ENCODE measurements at places on chromosomes 5 and 9. TPM values are rescaled to one million over a fixed set of nuclear protein-coding genes. Genes with fewer than 3 reads are reported as not detected.

IFNB1 gene
- total RNA-seq = not detected

KCNT1 gene
- total RNA-seq = not detected

PFDN1 gene
- total RNA-seq = 72.2 TPM

SAXO1 gene
- 0.16 TPM for total RNA-seq

SLC6A7 gene
- 0.15 TPM for total RNA-seq

SLC24A2 gene
- total RNA-seq = not detected

ZNG1A gene
- total RNA-seq = 36.4 TPM

SLC36A3 gene
- total RNA-seq = not detected

OR1J2 gene
- not detected for total RNA-seq

DRD1 gene
- under 0.01 TPM for total RNA-seq

Measured in breast epithelium (tissue), 4 donors.